ENCODE measurements at places on chromosomes 12 and 14.

DNA sequence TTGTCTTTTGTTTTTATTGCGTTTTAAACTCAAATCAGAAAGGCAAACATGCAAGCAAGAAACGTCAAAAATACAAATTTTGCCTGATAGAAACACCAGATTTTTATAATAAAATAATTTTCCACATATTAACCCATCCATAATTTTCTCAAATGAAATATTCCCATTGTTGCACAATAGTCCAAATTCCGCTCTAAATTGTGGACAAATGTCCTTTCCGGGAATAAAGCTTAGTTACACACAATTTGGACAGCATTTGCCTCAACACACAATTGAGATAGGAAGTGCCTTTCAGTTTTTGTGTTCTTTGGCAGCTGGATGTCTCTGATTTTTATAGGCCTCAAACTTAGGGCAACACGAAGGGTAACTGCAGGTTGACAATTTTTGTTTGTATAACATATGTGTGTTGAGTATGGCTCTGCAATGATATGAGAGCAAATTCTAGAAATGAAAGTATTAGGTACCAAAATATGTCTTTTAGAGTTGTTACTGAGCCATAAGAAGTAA is 105.8 kb downstream of the DIO2 start:
- DNase-seq, result no peak

- DNase-seq, result no peak
Measured at GRCh38 chr12:129550353-129550752, 353.5 kb downstream of the TMEM132D start.

DNA sequence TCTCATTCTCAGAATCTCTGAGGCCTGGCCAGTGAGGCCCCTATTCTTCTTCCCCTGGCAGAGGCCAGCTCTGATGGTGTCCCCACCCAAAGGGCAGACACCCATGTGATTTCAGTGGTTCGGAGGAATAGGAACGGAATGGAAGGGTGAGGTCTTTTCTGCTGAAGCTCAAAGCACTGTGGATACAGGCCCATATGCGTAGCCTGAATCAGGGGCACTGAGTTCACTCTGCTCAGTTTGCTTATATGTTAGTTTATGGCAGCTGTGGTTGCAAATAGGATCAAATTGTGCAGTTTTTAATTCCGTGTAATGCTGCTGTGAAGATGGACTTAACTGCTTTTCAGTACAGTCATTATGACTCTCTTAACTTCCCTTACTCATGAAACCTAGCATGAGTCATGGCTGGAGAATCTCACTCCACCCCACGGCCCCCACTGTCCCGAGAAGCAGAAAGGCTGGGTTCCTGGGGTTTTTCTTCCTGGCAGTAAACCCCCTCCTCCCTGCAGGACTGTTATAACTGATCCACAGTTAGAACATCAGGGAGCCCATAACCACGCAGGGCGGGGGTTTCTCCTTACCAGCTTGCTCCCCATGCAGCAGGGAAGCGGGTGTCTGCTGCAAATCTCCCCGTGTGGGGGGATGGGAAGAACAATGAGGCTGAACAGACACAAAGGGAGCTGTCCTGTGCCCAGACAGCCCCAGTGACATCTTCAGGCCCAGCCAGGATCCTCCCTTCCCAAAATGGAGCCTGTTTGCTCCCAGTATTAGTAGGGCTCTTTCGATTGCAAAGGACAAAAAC is 122.7 kb downstream of the SLC38A6 start:
- DNase-seq, result no peak

DNA sequence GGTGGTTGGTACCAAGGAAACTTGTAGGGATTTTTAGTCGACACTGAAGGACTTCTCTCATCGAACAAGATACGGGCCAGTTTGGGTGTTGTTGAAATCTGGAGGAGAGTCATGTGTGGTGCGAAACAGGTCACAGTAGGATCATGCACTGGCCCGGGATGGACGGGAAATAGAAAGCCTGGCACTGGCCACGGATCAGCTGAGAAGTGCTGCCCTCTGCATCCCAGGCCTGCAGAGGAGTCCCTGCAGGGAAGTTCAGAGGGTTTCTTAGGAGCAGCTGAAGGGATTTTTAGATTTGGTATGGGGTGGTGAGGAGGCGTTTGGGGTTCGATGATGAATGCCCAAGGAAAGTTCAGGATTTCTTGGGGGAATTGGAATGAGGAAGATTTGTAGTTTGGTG is 63.1 kb downstream of the TSPAN9 start:
- no peak for DNase-seq

- no peak for DNase-seq
Measured at GRCh38 chr14:85402569-85403162, 127.3 kb upstream of the FLRT2 start.

DNA sequence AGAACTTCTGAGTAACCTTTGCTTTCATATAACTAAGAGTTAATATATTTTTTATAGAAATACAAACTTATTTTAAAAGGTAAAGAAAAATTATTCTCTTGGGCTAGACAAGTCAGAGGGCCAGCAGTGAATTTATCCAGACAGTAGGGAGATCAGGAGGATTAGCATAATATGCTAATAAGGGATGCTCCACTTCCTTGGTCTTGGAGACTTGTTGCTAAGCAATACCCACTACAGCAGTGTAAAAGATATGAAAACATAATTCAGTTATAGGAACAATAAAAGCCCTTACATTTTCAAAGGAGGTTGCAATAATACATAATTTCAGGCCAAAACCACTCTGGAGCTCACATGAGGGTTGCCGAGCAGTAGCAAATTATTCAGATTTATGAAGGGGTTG is 615.6 kb downstream of the KCNH5 start:
- DNase-seq, result no peak

DNA sequence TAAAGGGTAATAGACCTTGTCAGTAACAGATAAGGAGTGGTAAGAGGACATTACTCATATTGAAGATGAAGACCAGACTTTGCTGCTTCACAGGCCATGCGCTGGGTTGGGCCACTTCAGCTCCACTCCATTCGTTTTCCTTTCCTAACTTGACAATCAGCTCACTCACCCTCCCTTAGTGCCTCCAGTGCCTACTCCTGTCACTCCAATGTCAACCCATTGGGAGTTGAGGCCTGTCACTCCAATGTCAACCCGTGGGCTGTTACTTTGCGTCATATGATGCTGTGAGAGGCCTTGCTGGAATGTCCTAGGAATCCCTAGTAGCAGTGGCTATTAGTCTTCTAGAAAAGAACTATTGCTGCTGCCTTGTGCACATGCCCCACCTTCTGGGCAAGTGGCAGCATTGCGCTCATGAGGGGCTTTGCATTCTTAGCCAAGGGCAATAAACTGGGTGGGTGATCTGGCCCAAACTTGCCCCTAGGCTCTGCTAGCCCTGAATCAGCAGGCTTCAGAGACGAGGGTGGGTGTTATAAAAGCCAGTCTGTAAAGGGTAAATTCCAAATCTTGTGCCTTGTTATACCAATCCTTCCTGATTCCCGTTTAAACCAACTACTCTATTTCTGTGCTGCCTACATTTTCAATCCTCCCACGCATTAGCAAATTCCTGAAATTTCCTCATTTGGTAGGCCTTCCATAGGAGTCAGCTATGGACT is 36.1 kb downstream of the BAZ2A start:
- peak; percentile 67 for DNase-seq

- no peak for DNase-seq
Measured at GRCh38 chr12:133203344-133204263, 22.3 kb downstream of the ZNF268 start.
